ENCODE measurements at places on chromosomes 4 and X.

DNA sequence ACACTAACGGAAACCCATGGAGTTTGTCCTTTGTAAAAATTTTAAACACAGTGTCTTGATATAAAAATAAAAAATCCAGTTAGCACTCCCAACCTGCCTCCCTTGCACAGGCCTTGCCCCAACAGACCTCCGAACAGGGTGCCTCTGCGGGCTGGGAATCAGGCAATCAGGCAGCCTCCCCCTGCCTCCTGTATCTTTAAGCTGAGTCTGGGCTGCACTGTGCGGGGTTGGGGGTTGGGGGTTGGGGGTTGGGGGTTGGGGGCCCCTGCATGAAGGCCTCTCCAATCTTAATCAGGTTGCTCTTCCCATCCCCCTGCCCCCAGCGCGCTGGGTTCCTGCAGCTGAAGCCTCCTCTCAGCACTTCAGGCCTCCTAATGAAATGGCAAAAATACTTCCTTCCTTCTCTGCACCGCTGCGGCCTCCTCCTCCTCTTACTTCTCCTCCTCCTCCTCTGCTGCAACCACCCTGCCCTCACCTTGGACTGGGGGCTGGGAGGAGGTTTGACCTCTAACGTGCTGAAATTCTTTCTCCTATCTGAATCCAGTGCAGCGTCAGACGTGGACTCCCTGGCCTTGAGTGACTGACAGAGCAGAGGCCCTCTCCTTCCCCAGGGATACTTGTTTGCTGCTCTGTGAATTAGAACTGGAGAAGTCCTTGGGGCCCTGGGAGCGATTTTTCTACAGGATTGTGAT, 26.6 kb downstream of the NLGN3 start:
- no peak for DNase-seq

DNA sequence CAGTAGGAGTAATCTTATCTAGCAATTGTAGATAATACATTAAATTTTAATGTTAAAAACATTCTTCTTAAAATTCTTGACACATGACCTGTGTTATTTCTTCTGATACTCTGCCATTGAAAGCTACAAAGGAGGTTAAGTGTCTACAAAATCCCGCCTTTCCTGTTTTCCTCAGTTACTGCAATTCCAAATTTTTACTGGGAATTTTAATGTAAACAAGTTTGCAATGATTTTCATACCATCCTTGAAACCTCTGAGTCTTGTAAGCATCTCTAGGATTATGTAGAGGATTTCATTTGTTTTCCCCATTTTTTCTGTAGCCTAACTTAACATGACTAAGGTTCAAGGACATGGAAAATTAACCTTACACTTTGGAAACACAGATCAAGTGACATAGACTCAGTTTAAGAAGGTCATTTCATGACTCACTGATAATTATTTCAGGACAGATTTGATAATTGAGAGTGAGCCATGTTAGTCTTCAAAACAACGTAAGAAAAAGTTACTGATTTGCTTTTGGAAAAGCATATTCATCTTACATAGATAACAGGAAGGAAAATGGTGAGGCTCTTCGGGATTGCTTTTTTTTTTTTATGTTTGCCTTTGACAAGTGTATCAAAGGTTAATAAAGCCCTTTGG, 39.6 kb upstream of the PDLIM5 start:
- DNase-seq: no peak

GRCh38 chr4:147960971-147961370, 229.1 kb downstream of the ARHGAP10 start:
- no peak for DNase-seq

- DNase-seq: no peak
Observed at GRCh38 chrX:54640103-54640690, 110.2 kb downstream of the GNL3L start.

- DNase-seq: no peak
Observed at GRCh38 chr4:108651014-108651791, 804 bp downstream of the OSTC start.

DNA sequence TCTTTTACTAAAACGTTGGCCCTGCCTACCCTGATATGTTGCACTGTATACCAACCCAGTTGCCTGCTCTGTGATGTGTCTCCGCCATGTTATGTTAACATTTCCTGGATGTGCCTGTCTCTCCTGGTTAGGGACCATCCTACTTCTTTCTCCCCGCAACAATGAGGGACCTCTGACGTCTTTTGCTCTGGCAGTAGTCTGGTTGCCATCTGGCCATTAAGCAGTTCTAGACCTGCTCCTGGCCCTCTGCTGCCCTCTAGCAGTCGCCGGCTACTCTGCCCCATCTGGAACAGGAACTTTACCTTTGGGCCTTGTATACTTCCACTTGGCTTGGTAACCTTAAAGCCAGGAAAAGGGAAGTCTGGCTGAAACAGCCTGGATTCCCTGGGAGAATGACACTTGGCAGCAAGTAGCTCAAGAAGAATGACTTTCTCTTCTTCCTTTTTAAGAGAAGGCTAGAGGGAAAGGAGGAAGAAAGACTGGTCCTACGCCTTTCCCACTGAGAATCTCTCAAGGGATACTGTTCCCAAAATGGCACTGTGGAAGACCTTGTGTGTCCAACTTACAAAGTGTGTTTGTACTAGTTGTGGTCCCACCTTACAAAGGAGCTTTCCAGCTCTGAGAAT, 63.5 kb downstream of the GPC3 start:
- no peak for DNase-seq

DNA sequence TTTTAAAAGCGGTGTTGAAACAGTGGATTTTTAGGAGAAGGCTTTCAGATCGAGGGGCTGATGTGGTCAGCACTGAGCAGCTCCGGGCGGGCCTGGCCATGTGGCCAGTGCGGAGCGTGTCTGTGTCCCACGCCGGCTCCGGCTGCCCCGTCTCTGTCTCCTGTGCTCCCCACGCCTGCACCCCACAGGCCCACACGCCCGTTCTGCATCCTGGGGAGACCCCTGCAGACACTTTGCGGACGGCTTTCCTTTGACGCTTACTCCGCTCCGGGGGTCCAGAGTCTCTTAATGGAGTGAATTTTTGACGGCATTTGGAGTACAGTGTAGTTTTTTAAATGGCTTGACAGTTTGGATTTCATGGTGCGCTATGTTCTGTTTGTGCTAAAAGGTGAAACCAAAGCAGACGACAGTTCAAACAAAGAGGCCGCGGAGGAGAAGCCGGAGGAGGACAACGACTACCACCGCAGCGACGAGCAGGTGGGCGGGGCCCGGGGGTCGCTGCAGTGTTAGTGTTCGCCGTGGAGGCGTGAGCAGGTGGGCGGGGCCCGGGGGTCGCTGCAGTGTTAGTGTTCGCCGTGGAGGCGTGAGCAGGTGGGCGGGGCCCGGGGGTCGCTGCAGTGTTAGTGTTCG, 38.7 kb downstream of the PCGF3 start:
- no peak for DNase-seq

DNA sequence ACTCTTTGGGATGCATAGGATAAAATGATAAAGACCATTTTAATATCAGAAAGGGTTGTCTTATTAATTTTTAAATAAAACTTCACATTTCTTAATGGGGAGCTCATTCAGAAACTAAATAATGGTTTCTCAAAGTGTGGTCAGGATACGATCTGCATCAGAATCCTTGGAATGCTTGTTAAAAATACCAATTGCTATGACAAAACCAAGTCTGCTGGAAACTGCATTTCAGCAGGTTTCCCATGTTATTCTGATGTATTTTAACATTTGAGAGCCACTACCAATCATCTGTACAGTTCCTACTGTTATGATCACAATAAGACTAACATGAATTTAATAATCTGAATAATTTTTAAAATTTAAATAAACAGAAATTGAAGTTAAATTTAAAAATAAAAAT, 115.1 kb downstream of the SOWAHB start:
- DNase-seq: no peak

- no peak for DNase-seq
Observed at GRCh38 chr4:32161392-32161791, 1441.2 kb downstream of the PCDH7 start.

DNA sequence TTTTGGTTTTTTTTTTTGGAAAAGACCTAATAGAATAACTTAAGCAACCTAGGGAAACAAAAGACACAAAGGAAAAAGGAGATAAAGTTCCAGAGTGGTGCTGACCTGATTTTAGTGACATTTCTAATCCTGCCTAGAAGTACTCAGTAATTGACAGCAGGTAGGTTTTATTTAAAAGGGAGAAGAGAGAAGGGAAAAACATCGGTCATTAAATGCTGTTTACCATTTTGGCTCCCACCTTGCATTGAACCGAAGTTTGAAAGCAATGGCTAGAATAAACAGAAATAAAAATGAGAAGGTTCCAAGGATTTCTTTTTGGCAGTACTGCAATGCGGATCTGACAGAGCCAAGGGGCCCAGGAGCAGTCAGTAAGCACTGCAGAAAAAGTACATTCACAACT, 115.8 kb upstream of the MAOA start:
- no peak for DNase-seq

DNA sequence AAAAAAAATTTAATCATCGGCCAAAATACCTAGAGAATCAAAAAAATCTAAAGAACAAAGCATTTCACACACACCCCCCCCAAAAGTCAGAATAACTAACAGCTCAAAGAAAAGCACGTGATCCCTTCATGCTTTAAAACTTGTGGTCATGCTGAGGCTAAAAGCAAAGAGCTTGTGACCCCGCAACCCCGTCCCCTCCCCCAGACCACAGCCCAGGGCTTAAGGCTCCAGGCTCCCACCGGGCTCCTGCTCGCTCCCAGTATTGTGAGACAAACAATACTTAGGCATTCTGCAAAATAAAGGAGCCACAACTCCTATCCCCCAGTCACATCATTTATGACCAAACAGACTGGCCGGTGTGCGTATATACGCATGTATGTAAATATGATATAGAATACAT, 62.1 kb upstream of the CCDC160 start:
- no peak for DNase-seq

DNA sequence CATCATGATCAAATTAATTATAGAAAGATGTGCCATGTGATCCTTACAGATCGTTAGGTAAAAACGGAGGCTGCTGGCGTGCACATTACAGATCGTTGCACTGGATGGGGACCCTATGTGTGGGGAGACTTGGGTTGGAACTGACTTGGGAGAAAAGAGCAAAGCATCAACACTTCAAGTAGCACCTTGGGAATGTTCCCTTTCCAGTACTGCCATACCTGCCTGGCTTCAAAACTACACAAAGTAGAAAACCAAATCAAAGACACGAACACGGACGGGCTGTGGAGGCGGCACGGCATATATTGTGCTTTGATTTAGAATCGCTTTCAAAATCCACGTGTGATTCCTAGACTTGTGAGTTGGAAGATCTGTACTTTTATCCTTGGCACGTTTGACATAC, 898 bp downstream of the CMC4 start:
- DNase-seq: no peak

GRCh38 chrX:10831716-10832502, 211.5 kb upstream of the MID1 start:
- DNase-seq: no peak

Data from activated naive CD8-positive, alpha-beta T cell treated with anti-CD3 and anti-CD28 coated beads, Interleukin-2, amount 50 U/mL, for 16 hours (primary cell).